Stimulated activated CD4-positive, alpha-beta T cell treated with anti-CD3 and anti-CD28 coated beads, Interleukin-12 subunit alpha, Interleukin-12 subunit beta, amount 100 ng/mL, for 4 hours (primary cell): ENCODE measurements at places on chromosomes 12 and 14.

- DNase-seq, result no peak
These were observed 2.3 kb downstream of the JDP2 start for GRCh38 chr14:75430116-75430515.

- DNase-seq, result no peak
These were observed 14.2 kb upstream of the PLXNC1 start for GRCh38 chr12:94133964-94134795.

GRCh38 chr12:107402041-107403022, 283.3 kb upstream of the PWP1 start:
- DNase-seq, result peak; percentile 51

DNA sequence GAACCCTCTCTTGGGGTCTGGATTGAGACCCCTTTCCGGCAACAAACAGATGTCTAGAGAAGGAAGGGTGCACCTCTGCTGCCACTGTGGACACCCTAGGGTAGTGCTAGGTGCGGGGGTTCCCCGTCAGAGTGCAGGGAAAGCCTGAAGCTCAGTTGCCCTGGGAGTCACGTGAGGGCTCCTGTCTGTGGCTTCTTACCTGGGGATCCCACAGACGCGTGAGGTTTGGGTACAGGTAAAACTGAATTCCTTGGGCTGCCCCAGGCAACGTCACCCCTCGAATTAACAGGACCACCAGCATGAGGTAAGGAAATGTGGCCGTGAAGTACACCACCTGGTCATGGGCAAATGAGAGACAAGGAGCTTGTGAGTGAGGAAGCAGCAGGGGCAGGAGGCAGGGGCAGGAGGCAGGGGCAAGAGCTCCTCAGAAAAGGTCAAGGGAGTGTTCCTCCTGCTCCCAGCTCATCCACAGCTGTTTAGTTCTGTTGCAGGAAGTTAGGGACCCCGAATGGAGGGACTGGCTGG, 21.0 kb upstream of the SLC6A12 start:
- DNase-seq, result no peak

GRCh38 chr12:81596558-81596957, 162.6 kb downstream of the PPFIA2 start:
- no peak for DNase-seq

DNA sequence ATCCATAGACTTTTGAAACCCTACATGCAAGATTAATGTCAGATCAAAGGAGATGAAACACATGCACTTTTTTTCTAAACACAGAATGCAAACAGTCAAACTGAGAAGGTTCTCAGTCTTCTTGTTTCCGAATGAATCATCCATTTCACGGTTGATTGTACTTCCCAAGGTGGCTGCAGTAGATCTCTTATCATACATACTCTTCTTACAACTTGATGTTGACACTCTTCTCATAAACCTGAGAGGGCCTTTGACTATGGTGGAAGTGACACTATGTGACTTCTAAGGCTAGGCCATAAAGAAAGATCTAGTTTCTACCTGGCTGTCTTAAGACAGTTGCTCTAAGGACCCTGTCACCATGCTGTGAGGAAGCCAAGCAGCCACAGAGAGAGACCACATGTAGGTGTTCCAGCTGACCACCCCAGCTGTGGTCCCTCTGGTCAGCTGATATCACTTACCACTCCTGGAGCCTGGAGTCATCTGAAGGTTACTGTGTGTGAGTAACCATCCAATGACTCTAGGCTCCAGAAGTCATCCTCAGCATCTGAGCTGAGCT, 67.2 kb upstream of the HMGA2 start:
- no peak for DNase-seq

DNA sequence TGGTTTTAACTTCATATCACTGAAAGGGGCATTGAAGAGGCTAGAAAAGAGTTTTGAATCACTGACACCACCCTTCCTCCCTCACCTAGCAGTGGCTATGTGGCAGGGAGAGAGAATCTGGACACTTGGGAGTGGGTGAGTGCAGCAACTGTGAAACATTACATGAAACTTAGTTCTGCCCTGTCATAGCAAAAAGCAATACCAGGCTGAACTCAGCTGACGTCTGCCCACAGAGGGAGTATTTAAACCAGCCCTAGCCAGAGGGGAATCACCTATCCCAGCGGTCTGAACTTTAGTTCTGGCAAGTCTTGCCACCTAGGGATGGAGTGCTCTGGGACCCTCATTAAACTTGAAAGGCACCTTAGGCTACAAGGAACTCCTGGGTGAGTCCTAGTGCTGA, 20.7 kb upstream of the UNC79 start:
- DNase-seq, result no peak

- no peak for DNase-seq
These were observed 753.6 kb downstream of the SLC16A7 start for GRCh38 chr12:60349232-60349978.

- no peak for DNase-seq
These were observed 966.2 kb downstream of the NRXN3 start for GRCh38 chr14:79136071-79137044.

- DNase-seq, result no peak
These were observed 229.8 kb upstream of the LRIG3 start for GRCh38 chr12:59149995-59150642.

- DNase-seq, result no peak
These were observed 22.1 kb upstream of the CEP83 start for GRCh38 chr12:94481734-94482133.
